ENCODE measurements at places on chromosomes 2 and 18. TPM values are rescaled to one million over a fixed set of nuclear protein-coding genes. Genes with fewer than 3 reads are reported as not detected.

DNA sequence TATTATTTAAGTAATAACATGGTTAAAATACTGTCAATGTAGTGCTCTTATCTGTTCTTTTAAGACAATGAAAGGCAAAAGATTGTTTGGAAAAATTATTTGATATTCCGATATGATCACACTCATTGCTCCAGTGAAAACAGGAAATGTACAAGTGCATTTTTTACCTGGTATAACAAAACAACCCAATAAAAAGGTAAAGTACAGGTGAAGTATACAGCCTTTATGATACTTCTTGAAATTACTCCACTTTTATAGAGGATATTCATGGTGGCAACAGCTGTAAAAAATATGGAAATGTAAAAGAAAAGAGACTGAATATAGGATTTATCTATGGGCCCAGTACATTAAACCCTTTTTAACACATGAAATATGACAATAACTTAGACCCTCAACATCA is 298.6 kb upstream of the HNRNPA3 start:
- no peak for DNase-seq

DNA sequence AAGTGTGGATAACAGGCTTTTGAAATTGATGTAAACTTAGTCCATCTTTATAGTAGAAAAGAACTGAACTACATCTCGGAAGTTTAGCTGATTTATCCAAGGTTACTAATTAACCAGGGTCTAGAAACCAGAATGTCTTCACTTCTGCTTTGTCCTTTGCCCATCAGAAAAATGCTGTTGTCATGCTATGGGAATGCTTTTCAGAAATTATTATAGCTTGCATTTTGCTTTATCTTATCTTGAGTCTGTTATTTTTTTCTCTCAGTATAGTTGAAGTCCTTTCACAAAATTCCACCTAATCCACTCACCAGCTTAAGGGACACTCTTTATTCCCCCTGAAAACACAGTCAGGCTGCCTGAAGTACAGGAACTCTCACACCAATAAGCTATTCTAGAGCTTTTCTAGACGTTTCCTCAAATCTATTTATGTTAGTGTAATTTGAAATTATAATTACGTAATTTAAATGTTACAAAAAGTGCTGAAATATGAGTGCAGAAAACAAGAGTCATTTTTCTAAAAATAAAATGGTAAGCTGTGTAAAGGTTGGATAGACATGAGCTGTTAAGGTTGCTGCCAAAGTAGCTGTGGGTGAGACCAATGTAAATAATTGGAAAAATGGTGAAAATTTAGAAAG is 456.3 kb downstream of the TGIF1 start:
- DNase-seq, result no peak

Gene CYP26B1
- polyA plus RNA-seq, result not detected

- DNase-seq, result no peak
Measured at GRCh38 chr2:16093639-16094529, 153.5 kb downstream of the MYCN start.

DNA sequence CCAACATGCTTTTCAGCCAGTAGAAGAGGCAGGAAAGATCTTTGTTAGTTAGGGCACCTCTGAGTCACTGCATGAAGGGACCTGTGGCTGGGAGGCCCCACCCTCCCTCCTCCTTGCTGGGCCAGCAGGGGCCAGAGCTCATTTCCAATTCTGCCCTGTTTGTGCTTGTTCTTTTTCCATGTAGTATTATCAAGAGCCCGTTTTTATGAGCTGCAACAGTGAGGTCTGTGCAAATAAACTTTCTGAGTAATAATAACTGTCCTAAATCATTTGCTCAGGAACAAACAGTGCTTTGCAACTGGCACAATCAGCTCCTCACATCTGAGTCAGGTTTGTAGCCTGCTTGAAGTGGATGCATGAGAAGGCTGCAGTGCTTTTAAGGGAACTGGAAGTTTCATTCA is 128.0 kb downstream of the ARL4C start:
- no peak for DNase-seq

GRCh38 chr18:58715540-58715939 is 44.3 kb downstream of the MALT1 start:
- DNase-seq, result no peak

- DNase-seq, result no peak
Measured at GRCh38 chr2:54298514-54298913, 42.5 kb upstream of the TSPYL6 start.

Gene ANKRD62
- not detected for polyA plus RNA-seq

Gene LAMA1
- not detected for polyA plus RNA-seq

DNA sequence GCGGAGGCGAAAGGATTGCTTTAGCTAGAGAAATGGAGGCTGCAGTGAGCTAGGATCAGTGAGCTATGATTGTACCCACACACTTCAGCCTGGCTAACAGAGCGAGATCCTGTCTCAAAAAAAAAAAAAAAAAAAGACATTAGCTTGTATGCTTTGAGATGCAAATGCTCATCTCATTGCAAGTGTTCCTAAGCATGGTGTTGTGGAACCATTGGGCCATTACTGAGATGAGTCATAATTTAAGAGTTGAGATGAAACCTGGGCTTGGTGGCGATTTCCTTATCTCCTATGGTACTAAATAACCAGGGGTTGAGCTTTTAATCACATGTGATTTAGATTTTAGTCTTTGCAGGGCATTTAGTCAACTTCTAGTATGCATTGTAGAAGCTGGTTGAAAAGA is 2.2 kb downstream of the PLEKHA3 start:
- no peak for DNase-seq

- no peak for DNase-seq
Measured at GRCh38 chr2:152456262-152456661, 121.3 kb downstream of the FMNL2 start.

Gene GPC1
- 0.49 TPM for polyA plus RNA-seq

Gene PDIA6
- polyA plus RNA-seq, result 64.1 TPM

Gene FBXO36
- polyA plus RNA-seq, result 0.32 TPM

Gene HEATR5B
- polyA plus RNA-seq, result 7.1 TPM

Gene PTGR3
- 28.5 TPM for polyA plus RNA-seq

- no peak for DNase-seq
Measured at GRCh38 chr2:105378276-105378840, 20.5 kb downstream of the FHL2 start.

Gene SCN7A
- not detected for polyA plus RNA-seq

DNA sequence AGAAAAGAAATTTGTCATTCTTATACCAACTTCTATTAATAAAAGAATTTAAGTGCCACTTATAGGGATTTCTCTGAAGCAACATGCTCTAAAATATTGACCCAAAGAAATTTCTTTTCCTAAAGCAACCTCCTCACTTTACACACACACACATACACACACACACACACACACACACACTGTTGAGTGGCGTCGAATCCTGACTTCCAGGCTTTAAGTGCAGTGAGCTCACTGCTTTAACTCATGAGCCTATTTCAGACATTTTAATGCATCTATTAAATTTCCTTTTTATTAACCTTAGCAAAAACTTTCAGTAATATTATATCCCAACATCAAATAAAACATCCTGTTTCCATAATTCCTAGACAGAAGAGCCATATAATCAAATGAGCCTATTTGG is 229.1 kb upstream of the ACVR2A start:
- no peak for DNase-seq

GRCh38 chr2:164242409-164242808 is 378.9 kb downstream of the GRB14 start:
- no peak for DNase-seq

DNA sequence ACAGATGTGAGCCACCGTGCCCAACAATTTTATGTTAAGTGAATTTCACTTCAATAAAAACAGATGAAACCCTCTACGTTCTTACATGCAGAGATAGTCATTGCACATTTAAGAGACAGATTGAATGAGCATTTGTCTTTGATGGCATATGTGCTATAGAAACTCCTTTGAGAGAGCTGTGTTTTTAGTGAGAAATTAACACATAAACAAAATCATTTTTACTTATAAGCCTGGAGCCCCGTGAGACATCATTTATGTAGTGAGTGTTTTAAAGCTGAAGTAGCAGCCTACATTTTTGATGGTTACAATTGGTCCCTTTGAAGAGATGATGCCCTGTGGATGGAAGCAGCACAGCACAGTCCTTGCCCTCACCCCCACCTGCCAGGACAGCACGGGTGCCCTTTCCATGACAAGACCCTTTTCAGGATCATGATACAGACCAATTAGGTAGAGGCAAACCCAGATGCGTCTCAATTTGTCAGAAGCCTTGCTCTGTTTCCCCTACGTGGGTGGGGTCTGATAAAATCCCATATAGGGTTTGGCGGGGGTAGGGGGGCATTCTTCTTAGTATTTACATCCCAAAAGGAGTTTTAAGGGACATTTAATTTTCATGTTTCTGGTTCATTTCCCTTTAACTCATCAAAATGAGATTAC is 237.1 kb downstream of the BCL2 start:
- no peak for DNase-seq

- no peak for DNase-seq
Measured at GRCh38 chr2:113799375-113799774, 42.9 kb upstream of the SLC35F5 start.

Measured in naive thymus-derived CD8-positive, alpha-beta T cell (primary cell).